Left hindlimb (tissue), 1 donor: ENCODE measurements at places on chromosomes 2 and 18.
A peak's percentile ranks its signal among the peaks of the same experiment; 100 is the strongest.

DNA sequence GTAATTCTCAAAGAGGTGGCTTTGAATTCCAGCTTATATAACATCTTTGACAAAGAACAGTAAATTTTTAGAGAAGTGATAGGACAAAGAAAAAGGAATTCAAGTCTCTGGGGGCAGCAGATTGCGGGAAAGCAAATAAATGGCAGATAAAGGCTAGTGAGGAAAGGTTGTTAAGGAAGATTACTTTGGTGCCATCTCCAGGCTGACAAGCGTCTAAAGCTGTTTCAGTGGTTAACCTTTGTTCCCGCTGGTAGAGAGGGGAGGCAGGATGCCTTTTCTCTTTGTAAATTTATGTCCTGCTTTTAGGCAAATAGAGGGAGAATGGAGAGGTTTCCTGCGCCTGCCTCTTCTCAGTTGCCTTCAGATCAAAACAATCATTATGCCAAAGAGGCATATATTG, 431.2 kb upstream of the CHST9 start:
- DNase-seq: no peak

- no peak for DNase-seq
These were observed 4.8 kb upstream of the CASP8 start for GRCh38 chr2:201255408-201256033.

- DNase-seq: no peak
These were observed 110.0 kb downstream of the TPGS2 start for GRCh38 chr18:36718705-36719328.

DNA sequence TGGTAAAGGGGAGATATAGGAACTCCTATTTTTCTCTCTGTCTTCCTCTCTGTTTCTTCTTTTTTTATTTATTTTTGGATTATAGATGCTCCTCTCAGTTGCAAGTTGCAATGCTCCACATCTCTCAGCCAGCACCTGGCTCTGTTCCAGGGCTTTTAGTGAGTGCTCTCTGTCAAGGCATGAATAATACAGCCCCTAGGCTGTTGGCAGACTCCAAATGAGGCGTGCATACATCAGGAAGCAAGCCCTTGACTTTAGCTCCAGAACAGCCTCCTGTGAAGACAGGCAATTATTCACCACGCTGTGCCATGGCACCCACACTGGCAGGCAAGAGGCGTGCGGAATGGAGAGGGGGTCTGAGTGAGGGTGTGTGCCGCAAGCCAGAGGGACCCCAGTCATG, 228.1 kb upstream of the PXDN start:
- DNase-seq: peak; percentile 56

DNA sequence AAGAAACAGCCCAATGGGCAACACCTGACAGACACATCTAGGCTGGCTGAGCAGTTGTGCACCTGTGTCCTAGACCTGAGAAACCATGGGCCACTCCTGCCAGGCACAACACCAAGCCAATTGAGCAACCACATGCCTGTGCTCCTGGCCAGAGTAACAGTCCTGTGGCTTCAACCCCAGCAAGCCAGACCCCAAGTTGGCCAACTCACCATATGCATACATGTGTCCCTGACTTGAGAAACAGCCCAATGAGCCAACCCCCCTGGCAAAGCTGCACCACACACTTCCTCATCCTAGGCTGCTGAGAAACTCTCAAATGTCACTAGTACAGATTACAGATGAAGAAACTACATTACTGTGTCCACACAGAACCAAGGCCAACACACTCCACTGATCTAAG, 36.6 kb downstream of the USP34 start:
- DNase-seq: no peak

- peak; percentile 81 for DNase-seq
These were observed 22.7 kb upstream of the PKDCC start for GRCh38 chr2:42025151-42025582.

- no peak for DNase-seq
These were observed 31.8 kb upstream of the RIOK3 start for GRCh38 chr18:23421277-23421676.

DNA sequence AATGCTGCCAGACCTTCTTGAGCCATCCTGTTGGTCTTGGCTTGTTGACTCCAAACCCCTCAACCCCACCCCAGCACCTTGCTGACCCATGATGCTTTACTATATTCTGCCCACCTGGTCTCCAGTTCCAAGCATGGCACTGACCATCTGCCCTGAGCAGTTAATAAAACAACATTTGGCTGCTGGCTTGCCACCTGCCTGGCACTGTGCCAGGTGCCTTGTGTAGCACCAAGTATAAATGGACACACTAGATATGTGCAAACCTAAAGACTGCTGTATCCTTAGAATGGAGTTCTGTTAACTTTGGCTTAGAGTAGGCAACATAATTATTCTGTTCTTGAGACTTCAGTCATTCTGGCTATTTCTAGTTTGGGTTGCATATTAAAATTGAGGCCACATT, 91.4 kb downstream of the ACSL3 start:
- no peak for DNase-seq

GRCh38 chr18:79615091-79615490, 64.5 kb upstream of the CTDP1 start:
- no peak for DNase-seq

- DNase-seq: no peak
These were observed 8.7 kb upstream of the SERPINB13 start for GRCh38 chr18:63578357-63578958.

DNA sequence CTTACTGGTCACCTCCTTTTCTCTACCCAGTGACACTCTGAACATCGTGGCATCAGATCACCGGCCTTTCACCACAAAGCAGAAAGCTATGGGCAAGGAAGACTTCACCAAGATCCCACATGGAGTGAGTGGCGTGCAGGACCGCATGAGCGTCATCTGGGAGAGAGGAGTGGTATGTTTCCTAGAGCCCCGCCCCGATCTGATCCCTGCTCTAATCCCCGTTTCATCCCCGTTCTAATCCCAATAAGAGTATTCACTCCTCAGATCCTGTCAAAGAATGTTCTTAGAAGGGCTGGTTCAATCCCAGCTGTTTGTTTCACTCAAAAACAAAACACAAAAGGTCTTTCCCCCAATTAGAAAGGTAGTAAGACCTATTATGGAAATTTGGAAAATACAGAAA, 30.4 kb upstream of the MAPRE3 start:
- DNase-seq: no peak

DNA sequence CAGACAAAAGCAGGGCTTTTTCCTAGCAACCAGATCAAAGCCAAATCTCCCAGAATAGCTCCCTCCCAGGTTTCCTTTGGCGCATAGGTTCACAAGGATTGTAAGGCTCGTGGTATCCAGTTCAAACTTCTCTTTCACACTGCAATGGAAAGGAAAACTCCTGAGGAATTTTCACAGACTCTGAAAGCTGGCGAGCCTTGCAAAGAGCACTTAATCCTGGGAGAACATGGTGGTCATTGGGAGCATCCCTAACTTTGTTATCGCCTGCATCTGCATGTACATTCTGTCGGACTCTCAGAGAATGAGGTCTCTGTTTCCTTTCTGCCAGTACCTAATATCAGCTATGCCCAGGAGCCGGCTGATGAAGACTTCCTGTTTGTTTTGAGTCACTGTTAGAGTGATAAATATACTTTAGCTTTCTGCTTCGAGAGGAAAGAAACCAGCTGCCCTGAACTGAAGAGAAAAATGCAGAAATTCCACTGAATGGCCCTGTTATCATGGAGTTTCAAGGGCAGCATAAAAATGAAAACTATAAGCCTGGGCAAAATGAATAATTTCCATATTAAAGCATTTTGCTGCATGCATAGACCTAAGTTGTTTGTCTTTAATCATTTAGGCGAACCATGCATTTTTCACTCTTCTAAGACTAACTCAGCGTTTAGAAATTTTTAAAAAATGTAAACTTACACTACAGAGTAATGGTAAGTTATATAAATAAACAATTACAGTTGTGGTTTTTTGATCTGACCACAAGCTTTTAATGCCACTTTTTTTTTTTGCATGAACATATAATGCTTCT, 76.4 kb upstream of the ZEB2 start:
- no peak for DNase-seq

GRCh38 chr2:227610123-227610522, 4.5 kb downstream of the SCYGR3 start:
- DNase-seq: no peak

DNA sequence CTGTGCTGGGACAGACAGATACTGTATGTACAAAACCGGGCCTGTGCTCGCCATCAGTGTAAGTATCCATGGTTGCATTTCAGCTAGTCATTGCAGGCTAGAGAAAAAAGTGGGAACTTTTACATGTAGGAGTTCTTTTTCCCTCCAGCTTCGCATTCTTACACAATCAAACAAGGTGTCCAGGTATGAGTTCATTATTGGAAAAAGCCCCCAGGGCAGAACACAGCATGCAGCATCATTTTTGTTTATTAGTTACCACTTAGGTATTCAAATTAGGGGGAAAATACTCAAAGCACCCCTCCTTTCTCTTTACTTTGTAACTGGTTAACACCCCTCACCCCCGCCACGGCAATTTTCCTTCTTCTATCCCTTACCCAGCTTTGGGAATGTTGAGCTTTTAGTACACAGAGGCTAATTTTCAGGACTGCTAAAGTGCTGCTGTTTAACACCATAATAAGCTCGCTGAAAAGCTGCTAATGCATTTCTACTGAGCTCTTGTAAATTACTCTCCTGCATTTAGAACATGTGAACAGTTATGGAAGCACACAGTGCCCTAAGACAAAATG, 13.6 kb downstream of the UPP2 start:
- DNase-seq: no peak

DNA sequence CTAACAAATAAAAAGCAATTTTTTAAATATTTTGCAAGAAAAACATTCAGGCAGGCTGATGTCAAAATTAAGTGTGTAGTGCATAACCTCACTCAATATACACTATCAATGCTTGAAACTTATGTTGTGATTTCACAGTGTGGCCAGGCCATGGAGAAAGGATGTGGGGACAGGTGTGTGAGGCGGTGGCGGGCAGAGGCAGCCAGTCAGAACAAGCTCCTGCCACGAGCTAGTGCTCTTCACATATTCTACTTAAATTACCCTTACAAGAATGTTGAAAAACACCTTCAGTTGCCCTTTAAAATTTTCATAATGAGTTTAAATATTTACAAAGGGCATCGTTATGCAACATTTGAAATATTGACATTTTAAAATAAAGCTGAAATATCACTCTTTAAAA, 43.2 kb downstream of the CYB5A start:
- DNase-seq: no peak

DNA sequence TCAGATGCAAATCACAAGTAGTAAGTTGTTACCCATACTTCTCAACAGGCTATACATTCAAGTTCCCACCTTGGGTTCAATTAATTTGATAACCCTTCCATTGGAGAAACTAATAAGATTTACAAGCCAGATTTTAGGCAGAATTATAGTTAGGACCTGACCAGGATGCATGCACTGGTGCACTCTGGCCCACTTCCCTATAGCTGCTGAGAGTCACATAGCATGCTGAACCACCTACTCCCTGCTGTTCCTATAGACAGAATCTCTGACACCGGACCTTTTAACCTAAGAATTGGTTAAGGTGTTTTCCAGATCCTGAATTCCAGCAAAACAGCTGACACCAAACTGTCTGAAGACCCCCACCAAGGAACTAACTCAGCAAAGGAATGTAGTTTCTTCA, 26.2 kb downstream of the FAM210A start:
- DNase-seq: no peak

DNA sequence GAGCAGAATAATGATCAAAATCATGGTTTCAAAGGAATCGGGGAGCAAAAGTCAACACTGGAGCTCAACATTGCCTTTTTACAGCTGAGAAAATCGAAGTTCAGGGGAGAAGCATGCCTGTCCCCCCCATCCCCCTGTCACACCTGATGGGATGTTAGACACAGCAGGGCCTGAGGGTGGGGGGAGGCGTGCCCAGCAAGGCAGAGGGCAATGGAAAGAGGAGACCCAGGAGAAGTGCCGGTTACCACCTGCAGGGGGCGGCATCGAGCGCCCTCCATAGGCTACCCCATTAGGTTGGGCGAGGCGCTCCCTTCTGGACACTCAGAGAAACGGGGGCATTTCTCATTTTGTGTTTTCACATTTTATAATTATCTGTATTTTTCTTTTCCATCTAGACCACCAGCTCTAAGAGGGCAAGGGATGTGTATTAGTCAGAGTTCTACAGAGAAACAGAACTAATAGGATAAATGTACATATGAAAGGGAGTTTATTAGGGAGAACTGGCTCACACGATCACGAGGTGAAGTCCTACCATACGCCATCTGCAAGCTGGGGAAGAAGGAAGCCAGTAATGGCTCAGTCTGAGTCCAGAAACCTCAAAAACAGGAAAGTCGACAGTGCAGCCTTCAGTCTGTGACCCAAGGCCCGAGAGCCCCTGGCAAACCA, 271.3 kb downstream of the LRATD1 start:
- DNase-seq: no peak
